Femur (tissue), 1 donor: ENCODE measurements at places on chromosomes 12 and 14.

GRCh38 chr12:26750531-26751175 is 82.3 kb downstream of the ITPR2 start:
- DNase-seq: no peak

- DNase-seq: no peak
Observed at GRCh38 chr12:63940310-63941005, 96.0 kb downstream of the SRGAP1 start.

- no peak for DNase-seq
Observed at GRCh38 chr14:52844262-52845060, 53.1 kb upstream of the GNPNAT1 start.

DNA sequence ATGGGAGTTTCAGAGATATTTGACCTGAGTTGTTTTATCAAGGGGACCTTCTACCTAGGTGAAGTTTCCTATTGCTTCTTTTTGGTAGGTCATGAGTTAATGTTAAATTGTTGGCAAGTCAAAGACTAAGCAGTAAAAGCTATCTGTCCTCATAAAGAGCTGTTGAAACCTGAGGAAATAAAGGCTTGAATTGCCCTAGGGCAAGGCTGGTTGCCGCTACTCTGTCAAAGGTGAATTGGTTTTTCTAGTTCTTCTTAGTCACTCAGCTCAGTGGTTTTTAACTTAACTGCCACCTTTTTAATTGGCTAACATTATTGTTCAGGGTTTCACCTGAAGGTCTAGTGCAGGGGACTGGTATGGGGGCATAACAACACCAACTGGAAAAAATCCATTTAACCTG is 441.6 kb upstream of the FBXO33 start:
- DNase-seq: no peak

DNA sequence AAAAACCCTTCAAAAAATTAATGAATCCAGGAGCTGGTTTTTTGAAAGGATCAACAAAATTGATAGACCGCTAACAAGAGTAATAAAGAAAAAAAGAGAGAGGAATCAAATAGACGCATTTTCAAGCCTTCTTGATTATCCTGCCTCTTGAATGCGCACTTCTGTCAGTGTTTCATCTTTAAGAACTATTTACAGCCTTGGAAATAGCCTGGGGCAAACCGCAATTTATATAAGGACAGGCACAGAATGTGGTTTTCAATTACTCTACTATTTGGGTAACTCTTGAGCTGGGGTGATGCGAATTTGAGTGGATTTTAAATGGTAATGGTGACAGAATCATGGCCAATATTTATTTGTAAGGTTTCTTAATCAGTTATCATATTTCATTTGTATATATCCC is 179.1 kb upstream of the OTX2 start:
- DNase-seq: no peak

DNA sequence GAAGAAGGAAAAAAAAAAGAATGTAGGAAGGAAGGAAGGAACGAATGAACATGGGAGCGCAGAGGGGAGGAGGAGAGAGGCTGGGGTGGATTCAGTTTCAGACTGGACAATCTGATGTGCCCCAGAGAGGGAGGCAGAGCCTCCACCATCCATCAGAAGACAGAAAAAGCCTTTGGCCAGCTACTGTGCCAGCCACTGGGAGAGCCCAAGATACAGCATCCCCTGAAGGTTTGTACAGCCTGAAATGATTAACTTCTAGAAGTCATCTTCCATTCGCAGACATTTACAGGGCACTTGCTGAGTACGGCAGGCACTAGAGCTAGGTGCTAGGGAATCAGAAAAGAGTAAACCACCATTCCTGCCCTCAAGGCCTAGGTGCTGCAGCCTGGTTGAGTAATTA is 9.0 kb downstream of the PLEKHG6 start:
- no peak for DNase-seq

DNA sequence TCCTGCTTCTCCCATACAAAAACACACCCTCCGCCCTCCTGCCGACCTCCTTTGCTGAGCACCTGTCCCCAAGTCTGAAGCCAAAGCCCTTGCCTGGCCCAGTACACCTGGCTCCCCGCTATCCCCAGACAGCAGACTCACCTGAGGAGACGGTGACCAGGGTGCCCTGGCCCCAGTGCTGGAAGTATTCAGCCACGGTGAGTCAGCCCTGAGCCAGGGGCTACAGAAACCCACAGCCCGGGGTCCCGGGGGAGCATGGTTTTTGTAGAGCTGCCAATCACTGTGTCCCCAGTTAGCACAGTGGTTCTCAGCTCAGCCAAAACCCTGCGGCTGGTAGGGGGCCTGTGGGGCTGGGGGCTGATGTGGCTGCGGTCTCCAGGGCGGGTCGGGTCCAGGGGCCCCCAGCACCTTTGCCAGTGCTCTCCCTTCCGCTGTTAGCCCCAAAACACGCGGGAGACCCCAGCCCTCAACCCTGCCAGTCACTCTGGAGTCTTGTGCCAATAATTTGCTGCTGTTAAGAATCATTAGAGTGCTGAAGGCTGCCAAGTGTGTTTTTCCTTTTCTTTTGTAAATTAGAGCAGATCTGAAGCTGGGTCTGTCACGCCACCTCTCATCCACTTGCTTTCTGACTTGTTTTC is 339.0 kb downstream of the TMEM121 start:
- no peak for DNase-seq

DNA sequence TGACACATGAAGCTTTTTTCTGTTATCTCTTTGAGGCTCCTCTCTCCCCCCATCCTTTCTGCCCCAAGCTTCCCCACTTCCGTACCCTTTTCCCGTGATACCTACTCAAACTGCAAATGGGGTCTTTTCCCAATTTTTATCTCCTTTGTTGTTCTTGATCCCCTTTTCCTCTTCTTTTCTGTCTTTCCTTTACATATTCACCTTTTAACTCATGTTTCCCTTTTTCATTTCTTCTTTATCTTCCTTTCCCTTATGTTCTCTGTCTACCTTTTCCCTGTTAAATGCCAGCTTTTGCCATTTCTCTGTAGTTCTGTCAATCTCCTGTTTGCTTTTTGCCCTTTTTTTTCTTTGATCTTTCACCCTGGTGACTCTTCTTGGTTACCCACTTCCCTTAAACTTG is 2.6 kb upstream of the BHLHE41 start:
- DNase-seq: no peak

GRCh38 chr14:101501858-101502615 is 59.3 kb upstream of the DIO3 start:
- no peak for DNase-seq

- peak; percentile 51 for DNase-seq
Observed at GRCh38 chr12:65464930-65465329, 186.4 kb downstream of the MSRB3 start.

GRCh38 chr14:100302616-100303015 is 3.6 kb downstream of the SLC25A29 start:
- DNase-seq: no peak

GRCh38 chr12:6226002-6226678 is 25.9 kb downstream of the CD9 start:
- peak; percentile 91 for DNase-seq

DNA sequence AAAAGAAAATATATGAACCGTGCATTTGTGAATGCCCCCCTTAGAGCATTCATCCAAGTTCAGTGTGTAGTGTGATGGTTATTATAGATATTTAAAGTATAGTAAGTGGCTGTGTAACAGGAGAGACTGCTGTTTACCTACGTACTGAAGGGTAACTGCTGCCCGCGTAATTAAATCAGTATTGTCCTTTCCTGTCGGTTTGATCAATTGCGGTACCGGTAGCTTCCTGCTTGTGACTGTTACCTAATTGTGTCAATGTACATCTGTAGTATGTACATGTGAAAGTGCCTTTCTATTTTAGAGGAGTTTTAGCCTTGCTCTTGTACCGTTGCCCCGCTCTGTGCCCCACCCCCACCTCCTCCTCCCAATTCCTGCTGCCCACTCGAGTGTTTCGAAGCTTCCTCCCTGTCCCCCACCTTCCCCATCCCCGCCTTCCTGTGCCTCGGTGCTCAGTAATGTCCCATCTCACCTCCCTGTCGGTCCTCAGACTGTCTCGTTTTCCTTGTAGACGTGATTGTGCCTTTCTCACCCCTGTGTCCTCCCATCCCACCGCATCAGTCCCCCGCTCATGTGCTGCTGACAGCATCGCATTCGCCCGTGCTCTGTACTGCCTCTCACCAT is 75.0 kb downstream of the KICS2 start:
- DNase-seq: no peak

DNA sequence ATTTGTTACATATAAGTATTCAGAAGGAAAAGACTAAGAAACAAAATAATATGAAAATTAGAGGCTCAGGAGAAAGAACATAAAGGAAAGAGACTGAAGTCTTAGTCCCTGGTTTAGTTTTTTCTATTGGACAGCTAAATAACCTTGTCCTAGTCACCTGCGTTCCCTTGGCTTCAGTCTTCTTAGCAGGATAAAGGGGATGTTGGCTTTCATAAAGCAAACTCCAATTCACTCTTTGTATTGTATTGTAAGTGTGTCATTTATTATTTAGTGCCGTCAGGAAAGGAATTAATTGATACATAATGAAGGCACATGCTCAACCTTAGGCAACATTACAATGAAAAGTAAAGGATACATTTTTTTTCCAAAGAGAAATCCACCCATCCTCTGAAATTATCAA is 190.3 kb upstream of the PPFIA2 start:
- DNase-seq: no peak

DNA sequence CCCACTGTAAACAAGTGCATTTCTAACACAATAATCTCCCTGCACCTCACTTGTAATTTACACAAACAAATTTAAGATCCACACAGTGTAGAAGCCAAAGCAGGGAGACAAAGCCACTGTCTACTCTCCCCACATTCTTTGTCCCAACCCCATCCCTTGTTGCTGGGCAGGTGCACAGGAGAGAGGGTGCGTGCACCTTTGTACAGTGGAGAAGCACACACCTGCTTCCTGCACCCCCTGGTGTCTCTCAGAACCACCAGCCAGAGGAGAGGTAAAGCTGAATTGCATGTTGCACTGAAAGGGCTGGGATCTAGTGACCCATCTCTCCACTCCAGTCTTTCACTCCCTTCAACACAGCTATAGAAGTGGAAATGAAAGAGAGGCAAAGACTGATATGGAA is 51.4 kb upstream of the IFNG-AS1 start:
- no peak for DNase-seq

DNA sequence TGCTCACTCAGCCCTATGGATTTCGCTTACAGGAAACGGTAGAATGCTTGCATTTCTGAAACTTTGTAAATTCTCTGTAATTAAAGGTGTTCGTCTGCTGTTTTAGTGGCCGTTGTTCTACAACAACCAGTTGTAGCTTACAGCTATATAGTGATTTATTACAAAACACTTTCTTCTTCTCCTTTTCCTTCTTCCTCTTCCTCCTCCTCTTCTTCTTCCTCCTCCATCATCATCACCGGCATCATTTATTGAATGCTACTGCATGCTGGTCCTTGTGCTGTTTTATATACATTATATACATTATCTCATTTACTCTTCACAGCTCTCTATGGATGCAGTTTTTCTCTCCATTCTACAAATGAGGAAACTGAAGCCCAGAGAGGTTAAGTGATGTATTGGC is 6.4 kb downstream of the ETV6 start:
- DNase-seq: no peak

- no peak for DNase-seq
Observed at GRCh38 chr14:38309522-38310277, 53.8 kb upstream of the CLEC14A start.

- no peak for DNase-seq
Observed at GRCh38 chr12:98845957-98846356, 200.9 kb downstream of the APAF1 start.

GRCh38 chr12:112341046-112341825 is 41.0 kb downstream of the HECTD4 start:
- DNase-seq: no peak
